ENCODE measurements at places on chromosomes 4 and X. TPM values are rescaled to one million over a fixed set of nuclear protein-coding genes. Genes with fewer than 3 reads are reported as not detected.

CLTRN gene
- 0.24 TPM for total RNA-seq

ZNF185 gene
- total RNA-seq, result 1.7 TPM

CCSER1 gene
- 39.5 TPM for total RNA-seq

TMEM154 gene
- total RNA-seq, result 99.1 TPM

CLIC2 gene
- 0.15 TPM for total RNA-seq

PDLIM3 gene
- 0.07 TPM for total RNA-seq

SLC49A3 gene
- 6.9 TPM for total RNA-seq

- H3K27me3 ChIP-seq, result no peaks in the 10 kb centered on the region
- no peak for DNase-seq
- no peak overlapping the region for H3K27ac ChIP-seq
- H3K36me3 ChIP-seq, result no peaks in the 10 kb centered on the region
- no peak overlapping the region for H3K4me3 ChIP-seq
- no peaks in the 10 kb centered on the region for H3K4me1 ChIP-seq
Measured at GRCh38 chr4:61407642-61408618, 207.8 kb downstream of the ADGRL3 start.

DNA sequence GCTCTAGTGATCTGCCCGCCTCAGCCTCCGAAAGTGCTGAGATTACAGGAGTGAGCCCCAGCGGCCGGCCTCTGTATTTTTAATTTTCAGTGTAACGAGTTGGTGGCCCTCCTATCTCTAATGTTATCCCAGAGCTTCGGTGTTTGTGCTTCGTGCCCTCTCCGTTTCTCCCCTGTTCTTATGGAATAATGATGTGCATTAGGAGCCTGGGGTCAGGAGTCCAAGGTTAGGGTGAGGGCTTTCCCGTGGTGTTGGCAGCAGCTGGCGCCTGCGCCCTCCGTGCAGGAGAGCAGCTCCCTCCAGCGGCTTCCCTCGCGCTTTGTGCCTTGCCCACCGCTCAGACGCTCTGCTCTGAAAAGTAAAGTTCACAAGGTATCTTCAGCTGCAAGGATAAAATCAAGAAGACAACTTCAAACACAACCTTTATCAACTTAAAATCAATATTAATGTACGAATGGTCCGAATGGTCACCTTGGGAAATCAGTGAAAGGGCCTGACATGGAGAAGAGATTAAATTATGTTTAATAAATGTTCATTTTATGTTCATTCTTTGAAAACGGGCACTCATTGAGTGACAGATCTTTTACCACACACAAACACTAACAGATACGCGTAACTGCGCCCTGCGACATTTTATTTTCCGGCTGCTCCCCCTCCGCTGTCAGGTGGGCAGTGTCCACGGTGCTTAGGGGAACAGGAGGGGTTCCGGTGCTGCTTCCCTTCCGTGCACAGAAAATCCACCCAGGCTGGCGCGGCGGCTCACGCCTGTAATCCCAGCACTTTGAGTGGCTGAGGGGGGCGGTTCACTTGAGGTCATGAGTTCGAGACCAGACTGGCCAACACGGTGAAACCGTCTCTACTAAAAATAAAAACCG lies 62.4 kb downstream of the TRAPPC11 start:
- H3K4me1 ChIP-seq, result peaks cover 20% of the 10 kb centered on the region
- peaks cover 18% of the 10 kb centered on the region for H3K27me3 ChIP-seq

DNA sequence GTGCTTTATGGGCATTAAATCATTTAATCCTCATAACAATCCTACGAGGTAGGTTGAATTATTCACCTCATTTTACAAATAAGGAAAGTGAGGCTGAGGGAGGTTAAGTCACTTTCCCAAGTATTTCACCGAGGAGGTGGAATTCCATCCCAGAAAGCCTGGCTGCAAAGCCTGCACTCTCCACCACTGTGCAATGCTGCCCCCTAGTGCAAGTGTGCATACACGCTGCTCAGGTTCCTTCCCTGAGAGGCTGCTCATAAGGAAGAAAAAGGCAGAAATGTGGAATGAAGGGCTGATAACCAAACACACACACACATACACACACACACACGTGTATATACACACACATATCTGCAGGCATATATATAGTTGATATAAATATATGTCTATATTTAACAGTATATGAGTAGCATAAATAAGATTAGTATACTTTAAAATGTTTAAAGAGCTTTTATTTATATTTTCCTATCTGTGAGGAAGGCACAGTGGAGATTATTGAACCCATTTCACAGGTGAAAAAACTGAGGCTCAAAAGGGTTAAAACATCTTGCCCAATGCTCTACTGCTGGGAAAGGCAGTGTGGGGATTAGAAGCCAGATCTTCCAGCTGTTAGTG lies 714.5 kb upstream of the TENM3 start:
- H3K4me1 ChIP-seq, result no peaks in the 10 kb centered on the region
- no peak overlapping the region for H3K4me3 ChIP-seq
- H3K27ac ChIP-seq, result no peak overlapping the region
- no peak for DNase-seq

GRCh38 chr4:156261230-156261629 lies 307.6 kb upstream of the CTSO start:
- DNase-seq, result no peak
- no peak overlapping the region for H3K4me3 ChIP-seq
- H3K36me3 ChIP-seq, result no peaks in the 10 kb centered on the region
- H3K4me1 ChIP-seq, result no peaks in the 10 kb centered on the region
- no peak overlapping the region for H3K27ac ChIP-seq

DNA sequence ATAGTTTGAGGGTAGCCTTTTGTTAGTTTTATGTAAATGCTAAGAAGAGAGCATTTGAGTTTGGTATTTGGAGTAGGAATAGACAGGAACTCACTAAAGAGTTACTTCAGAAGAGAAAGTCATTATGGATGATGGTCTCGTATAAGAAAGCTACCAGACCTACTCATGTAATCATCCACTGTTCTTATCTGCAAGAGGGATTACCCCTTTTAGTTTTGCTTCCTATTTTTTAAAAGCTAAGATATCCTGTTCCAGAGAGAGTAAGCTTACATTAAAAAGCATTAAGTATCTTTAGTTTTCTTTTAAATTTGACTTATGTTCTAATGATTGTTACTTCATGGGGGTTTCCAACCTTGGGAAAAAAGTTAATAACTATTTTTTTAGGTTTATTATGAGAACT lies 12.5 kb upstream of the ART3 start:
- DNase-seq, result peak; percentile 71
- peaks cover 31% of the 10 kb centered on the region for H3K4me1 ChIP-seq
- H3K27ac ChIP-seq, result peak overlapping the region; percentile 32
- H3K4me3 ChIP-seq, result peak overlapping the region; percentile 31
- no peaks in the 10 kb centered on the region for H3K27me3 ChIP-seq

GRCh38 chr4:148955564-148956297 lies 513.5 kb upstream of the NR3C2 start:
- no peaks in the 10 kb centered on the region for H3K4me1 ChIP-seq
- H3K27me3 ChIP-seq, result no peaks in the 10 kb centered on the region
- no peak for DNase-seq

DNA sequence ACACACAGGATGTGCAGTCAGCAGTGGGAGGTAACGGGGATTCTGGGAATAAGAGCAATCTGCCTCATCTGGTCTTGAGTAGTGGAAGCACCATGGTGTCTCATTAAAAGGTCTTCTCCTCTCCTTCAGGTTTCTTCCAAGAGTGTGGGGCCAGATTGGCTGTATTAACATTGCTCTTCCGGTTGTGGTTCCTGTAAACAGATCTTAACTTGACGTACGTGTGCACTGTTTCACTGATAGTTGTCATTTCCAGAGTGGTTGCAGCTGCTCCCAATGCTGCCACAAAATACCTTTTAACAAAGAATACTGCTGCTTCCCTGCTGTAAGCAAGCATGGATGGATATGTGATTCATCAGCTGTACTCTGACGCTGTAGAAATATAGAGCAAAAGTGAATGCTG lies 1443.4 kb upstream of the TENM3 start:
- H3K36me3 ChIP-seq, result no peaks in the 10 kb centered on the region
- no peak overlapping the region for H3K4me3 ChIP-seq
- no peaks in the 10 kb centered on the region for H3K4me1 ChIP-seq
- H3K27me3 ChIP-seq, result no peaks in the 10 kb centered on the region

DNA sequence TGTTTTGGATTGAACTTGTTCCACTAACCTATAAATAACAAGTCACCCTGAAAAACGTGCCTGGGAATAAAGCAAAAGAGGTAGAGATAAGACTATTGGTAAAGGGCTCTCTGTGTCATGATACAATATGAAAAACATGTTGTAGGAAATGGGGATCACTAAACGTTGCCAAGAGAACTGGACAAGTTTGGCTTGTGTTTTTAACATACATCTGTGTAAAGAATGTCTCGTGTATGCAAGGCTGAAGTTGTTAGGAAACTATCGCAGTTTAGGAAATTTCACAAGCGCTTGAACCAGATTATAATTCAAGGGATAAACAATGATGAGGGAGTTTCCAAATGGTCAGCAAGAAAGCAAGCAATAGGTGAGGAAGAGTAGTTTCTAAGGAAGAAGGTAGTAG lies 655.8 kb downstream of the PCDH7 start:
- no peak overlapping the region for H3K4me3 ChIP-seq
- H3K27ac ChIP-seq, result no peak overlapping the region
- DNase-seq, result no peak

All from B cell (primary cell).